Cortex of kidney (tissue), 1 donor: ENCODE measurements at places on chromosomes 4 and X.

DNA sequence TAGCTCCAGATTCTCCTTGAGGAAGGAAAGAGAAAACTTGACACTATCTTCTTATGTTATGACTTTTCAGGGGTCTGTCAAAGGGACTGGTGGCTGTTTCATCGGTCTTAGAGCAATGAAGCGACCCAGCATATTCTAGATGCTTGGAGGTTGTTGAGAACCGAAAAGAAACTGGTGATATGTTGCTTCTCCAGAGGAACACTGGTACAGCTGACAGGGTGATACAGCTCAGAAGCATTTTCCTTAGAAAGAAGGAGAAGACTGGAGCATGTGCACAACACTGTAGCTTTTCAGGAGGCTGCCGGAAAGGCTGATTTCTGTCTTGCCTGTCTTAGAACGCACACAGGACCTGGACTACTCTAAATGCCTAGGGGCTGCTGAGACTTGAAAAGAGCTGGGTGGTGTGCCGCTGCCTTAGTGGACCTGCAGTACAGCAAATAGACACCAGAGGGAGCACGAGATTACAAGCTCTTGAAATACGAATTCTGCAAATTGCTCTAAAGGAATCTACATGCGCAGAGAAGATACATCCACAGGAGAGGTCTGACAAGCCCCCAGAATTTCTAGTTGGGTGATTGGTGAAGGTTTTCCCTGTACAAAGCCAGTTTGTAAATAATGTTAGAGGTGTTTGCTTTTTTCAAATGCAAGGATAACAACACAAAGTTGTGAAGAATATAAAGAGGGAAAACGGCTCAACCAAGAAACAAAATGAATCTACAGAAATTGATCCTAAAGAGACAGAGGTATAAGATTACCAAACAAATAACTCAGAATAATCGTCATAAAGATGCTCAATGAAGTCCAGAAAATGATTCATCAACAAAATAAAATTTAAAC lies 223.1 kb upstream of the DMD start:
- no peak for DNase-seq

GRCh38 chrX:119753001-119753400 lies 5.4 kb upstream of the SOWAHD start:
- no peak for DNase-seq

DNA sequence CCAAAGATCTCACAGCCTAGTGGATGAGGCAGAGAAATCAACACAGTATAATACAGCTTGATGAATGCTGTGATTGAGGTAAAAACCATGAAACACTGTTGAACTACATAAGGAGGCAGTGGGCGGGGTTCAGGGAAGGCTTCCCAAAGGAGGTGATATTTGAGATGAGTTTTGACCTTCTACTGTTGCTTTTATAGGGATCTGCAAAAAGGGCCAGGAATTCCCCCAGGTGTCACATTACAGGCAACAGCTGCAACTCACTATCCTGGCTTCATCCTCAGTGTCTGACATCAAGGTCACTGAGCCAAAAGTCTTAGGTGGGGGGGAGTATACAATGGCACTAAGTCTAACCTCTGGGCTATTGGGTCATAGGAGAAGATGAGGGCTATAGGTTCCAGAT lies 185.7 kb upstream of the NRK start:
- DNase-seq: no peak

DNA sequence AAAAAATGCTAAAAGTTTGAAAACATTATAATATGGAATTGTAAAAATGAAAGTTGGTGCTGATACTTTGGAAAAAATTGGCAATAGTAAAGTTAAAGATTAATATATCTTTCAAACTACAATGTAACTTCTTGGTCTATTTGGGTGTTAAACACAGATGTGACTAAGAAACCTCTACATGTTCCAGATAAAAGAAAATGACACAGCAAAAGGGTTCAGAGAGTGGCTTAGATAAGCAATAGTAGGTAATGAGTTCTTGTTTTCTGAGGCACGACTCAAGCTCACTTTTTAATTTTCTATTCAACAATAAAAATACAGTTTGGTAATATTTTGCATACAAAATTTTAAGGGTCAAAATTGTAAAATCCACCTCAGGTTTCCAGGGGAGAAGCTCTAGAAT lies 292.7 kb downstream of the GALNTL6 start:
- DNase-seq: no peak

DNA sequence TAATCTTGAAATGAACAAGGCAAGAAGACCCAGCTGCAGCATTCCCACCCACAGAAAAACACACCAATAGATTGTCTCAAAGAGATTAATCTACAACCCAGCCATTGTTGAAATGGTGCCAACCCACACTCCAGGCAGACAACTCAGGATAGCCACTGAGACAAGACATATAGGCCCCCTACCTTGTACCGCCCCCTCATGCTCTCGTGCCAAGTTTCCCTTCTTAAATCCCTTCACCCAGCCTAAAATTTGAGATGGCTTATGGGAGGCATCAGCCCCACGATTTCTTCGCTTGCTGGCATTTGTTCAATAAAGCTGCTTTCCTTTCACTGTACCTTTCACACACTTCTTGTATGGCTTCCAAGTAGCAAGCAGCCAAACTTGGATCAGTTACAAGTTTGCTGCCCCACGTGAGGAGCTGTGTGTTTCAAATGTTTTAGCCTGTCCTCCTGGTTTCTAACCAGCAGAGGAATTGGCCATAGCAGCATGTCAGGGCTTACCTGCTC lies 1754.1 kb downstream of the C4orf33 start:
- no peak for DNase-seq
